ENCODE measurements at places on chromosomes 1 and 21.

- DNase-seq = peak; percentile 100
Observed at GRCh38 chr1:203673550-203674411, 47.1 kb downstream of the ATP2B4 start.

DNA sequence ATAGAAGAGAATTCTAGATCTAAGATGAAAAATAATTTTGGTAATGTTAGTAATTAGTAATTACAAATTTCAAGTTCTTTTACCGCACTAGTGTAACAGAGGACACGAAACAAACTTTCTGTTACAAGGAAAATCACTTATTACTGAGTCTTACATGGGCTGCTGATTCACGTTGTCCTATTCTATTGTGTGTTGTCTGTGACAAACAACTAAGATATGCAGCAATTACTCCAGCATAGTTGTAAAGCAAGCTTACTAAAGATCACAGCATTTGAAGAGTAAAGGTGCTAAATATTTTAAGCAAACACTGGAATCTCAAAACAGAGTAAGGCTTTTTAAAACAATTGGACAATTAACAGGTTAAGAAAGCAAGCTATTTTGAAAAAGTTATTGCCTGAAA lies 502.3 kb downstream of the KCNT2 start:
- DNase-seq = no peak

- DNase-seq = no peak
Observed at GRCh38 chr1:27572679-27573426, 31.1 kb downstream of the AHDC1 start.

DNA sequence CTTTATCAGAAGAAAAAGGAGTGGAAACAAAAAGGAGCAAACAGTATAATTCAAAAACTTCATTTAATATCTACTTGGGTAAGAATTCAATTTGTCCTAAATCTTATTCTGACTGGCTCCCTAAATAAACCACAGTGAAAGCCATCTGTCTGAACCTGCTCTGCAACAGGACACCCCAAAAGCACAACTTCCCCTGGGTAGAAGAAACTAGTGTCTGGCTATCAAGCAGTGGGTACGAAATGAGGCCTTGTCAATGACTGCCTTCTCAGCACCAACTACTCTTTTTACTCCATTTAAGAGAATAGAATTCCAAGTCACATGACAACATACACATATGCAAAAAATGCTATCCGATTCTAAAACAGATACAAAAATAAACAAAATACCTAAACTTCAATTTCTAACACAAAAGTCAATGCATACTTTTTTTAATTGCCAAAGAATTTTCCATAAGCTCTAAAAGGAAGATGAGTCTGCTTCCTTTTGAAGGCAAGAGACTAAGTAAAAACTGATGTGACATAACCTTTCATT lies 206.8 kb downstream of the SLC45A1 start:
- DNase-seq = no peak

GRCh38 chr1:60615666-60616065 lies 466.7 kb upstream of the NFIA start:
- DNase-seq = no peak

DNA sequence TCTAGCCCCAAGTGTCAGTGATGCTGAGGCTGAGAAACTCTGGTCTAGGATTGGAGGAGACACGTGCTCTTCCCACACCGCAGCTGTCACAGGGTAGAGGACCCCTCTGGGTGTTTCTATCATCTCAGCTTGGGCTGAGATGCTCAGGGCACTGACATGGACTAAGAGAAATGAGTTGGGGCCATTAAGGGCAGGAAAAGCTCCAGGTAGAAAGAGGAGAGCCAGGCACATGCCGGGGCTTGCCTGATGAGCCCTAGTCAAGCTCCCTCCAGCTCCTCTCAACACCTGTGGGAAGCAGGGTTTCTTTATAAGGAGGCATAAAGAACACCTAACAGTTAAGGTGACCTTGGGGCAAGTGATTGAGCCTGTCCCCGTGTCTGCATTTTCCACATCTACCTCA lies 17.3 kb downstream of the ABCA4 start:
- no peak for DNase-seq

GRCh38 chr1:182485861-182486260 lies 35.9 kb downstream of the RGSL1 start:
- no peak for DNase-seq

- DNase-seq = no peak
Observed at GRCh38 chr1:228394571-228395394, 11.9 kb downstream of the TRIM11 start.

- peak; percentile 63 for DNase-seq
Observed at GRCh38 chr1:118999348-119000071, 11.4 kb upstream of the TBX15 start.

DNA sequence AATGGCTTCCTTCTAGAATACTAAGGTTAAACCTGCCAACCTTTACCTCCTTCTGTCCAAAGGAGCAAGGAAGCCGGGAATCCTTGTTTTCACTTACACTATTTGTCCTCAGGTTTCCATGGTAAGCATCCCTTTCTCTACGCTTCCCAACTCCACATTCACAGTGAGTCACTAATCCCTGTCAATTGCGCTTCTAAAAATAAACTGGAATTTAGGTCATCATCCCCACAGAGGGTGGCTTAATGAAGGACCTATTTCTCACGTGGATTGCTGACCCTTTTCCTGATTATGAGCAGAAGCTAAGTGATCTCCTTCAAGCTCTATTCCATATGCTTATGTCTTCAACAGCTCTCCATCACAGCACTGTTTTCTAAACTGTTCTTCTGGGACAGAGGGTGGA lies 39.9 kb upstream of the ABCA4 start:
- DNase-seq = no peak

DNA sequence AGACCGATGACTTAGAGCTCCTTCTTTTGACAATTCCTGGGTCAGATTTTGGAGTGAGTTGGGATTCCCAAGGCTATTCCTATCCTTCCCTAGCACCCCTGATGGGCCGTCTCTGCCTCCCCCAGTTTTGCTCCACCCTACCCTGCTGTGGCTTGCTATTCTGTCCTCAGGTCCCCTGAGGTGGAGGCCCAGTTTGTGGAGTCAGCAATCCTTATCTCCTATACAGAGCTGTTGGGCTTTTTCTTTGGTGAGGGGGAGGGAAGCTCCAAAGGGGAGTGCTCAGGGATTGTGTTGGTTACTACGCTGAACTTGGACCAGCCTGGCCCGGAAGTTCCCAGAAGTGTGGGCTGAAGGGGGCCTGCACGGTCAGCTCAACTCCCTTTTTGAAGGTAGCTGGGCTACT lies 7.6 kb downstream of the SESN2 start:
- DNase-seq = no peak

DNA sequence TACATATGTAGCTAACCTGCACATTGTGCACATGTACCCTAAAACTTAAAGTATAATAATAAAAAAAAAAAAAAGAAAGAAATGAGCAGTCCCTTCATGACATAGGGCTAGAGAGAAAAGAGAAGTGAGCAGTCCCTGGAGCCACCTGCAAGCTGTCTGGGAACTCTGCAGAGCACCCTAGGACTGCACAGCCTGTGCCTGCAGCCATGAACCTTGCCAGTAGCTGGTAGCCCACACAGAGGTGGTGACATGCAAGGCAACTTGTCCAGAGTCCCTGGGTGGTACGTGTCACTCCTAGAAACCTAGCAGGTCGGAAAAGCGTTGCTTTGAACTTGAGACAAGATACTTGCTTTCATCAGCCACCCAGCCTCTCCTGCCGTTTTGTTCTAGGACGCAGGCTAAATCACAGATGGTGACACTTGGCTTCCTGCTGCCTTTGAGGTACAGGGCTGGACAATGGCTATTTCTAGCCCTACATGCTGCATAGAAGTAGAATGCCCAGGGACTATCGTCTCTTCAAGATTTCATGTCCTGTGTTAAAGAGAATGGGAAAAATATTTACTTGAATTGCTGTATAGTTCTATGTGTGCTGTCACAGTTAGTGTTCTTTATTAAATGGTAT lies 260.9 kb downstream of the LTN1 start:
- no peak for DNase-seq

- DNase-seq = no peak
Observed at GRCh38 chr1:43309405-43310025, 8.7 kb downstream of the TIE1 start.

- DNase-seq = no peak
Observed at GRCh38 chr1:210711825-210712612, 383.3 kb downstream of the HHAT start.

DNA sequence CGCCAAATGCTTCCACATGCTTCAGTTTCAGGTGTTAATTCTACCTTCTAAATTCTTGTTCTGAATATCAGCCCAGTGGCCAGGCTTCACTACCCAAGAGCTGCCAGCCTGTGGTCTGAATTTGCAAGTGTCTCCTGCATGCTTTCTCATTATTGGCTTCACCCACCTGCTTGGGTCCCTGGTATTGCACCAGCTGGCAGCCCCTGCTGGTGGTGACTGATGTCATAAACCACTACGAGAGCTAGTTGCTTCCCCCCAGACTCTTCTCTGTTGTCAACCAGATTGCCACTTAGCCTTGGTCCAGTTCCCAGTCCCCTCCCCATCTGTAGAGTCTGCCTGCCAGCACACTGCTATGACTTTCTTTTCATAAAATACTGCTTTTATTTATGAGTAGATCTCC lies 197.7 kb upstream of the DUSP10 start:
- peak; percentile 30 for DNase-seq

DNA sequence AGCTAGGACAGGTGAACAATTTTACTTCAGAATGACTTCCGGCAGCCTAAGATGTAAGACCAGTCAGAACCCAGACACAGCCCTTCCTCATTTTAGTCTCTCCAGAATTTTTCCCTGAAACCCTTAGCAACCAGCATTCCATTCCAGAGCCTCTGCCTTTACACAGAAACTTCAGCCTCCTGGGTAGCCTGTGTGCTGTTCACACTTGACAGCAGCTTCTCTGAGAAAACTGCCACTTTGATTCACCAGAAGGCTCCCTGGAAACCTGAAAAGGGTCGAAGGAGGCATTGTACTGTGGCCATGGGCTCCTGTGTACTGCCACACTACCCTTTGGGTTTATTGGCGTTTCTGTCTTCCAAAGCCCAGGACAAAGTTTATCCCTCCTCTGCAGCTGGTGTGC lies 17.4 kb downstream of the HYI start:
- no peak for DNase-seq

DNA sequence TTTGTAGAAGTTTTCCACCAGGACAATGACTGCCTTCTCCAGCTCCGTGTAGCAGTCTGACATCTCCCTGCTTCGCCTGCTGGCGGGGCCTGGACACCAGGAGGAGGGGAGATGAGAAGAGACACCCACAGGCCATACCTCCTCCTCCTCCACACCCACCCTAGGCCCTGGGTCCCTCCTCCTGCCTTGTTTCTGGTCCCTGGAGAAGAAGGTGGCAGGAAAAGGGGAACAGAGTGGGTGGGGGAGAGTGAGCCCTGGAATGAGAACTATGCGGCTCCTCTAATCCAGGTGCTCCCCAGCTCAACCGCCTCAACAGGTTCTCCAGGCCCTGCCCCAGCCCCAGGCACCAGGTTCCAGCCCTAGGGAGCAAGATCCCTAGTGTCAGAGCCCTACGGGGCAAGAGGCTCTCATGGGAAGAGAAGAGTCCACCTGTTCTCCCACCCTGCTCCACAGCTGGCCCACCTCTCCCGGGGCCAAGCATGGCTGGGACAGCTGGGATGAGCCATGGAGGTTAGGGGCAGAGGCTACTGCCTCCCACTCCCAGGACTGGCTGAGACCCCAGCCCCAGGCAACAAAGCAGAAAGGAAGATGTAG lies 4.8 kb downstream of the S100A16 start:
- no peak for DNase-seq

DNA sequence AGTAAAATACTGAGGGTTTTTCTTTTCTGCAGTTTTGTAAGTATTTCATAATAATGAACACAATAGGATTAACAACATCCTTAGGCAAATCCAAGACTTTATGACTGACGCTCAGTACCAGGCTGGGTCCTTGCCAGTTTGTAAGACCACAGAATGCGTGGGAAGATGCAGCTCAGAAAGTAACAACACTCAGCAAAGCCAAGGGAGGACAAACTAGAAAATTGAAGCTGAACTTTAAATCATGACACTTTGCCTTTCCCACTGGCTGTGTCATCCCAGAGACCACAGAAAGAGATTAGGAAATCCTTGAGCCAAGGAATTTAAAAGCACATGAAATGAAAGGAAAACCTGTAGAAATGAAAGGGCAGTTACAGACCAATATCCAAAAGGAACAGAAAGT lies 426.3 kb upstream of the CHRM3 start:
- DNase-seq = no peak

DNA sequence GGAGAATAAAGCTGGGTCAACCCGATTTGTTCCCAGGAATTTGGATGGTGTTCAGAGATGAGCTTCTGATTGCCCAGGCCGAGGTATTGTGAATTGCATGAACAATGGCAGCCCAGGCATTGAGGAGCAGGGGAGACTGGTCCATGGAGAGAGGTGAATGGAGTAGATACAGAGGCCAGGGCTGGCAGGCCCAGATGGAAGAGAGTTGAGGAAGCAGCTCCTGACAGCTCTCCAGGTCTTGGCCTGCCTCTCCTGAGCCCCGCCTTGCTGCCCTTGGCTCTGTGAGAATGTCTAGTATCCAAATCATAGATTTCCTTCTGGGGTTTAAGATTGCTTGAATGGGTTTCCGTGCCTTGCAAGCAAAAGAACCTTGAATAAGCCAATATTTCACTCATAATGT lies 11.5 kb downstream of the ABCA4 start:
- DNase-seq = no peak

DNA sequence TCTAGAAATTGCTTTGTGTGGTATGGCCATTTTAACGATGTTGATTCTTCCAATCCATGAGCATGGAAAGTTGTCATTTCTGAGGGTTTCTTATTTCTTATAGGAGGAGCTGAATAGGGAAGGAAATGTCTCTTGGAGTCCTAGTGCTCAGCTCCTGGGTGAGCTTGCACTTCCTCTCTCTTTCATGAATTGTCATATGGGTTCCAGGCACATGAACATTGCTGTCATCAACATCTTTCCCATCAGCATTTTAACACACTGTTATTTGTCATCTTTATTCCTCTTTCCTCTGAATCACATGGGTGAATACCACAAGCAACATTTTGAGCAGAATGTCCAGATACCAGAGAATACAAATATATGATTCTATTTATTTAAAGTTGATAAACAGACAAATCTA lies 23.4 kb downstream of the SLAMF6 start:
- no peak for DNase-seq

DNA sequence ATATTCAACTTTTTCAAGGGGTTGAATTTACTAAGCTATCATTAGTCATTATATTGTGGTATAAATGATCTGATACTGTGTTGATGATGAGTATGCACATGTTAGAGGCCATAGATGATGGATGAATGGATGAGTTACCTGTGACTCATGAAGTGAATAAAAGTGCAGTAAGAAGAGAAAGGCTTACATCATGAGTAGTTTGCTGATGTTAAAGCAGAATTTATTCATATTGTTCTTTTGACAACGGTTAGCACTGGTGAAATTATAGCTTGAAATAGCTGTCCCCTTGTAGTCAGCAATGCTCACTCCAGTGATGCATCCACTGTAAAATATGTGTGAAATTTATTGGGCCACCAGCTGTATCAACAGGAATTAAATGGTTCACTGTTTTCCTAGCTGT lies 541.0 kb upstream of the ZRANB2 start:
- no peak for DNase-seq

DNA sequence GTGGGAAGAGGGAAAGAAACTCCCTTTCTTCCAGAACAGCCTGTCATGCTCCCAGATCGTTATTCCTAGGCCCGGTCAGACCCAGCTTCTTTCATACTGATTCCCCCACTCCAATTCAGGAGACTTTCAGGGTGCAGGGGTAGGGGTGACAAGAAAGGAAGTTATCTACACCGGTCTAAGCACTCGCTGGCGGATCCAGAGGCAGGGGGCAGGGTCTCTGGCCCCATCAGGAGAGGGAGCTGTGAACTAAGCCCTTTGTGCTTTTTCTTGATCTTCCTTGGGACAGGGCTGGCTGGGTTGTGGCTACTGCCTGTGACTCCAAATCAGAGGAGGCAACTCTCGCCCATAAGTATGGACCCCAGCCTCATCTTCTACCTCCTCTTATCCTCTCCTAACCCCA lies 44.3 kb downstream of the NEK2 start:
- DNase-seq = no peak

GRCh38 chr1:30041741-30042437 lies 681.5 kb downstream of the MATN1 start:
- no peak for DNase-seq
